ENCODE measurements at places on chromosomes 7 and 10.
A peak's percentile ranks its signal among the peaks of the same experiment; 100 is the strongest.

DNA sequence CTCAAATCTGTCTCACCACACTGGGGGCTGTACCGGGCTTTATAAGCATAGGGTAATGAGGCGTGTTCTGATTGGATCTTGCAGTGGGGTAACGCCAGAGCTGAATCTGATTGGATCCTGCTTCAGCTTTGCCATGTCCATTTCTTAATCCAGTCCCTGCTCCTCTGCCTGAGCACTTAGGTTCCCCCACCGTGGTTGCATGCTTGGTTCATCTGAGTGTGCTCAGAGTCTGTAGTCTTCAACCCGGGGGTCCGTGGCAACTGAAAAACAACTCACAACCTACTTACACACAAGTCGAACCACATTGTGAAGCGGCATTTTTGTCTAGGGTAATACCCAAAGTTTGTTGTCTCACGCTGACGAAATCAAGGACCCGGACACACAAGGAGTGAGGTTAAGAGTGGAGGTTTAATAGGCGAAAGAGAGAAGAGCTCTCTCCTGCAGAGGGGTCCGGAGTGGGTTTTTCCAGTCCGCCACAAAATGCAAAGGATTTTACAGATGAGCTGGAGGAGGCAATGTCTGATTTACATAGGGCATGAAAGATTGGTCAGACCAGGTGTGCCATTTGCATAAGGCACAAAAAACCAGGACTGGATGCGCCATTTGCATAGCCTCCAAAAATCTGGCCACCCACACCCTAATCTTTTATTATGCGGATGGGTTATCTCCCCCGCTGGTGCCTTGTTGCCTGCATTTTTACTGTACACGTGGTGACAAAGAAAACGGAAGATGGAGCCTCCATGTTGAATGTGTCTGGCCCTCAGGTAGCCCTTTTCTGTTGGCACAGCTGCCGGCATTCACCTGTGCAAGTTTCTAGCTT, 641.8 kb upstream of the FOXK1 start:
- DNase-seq, result no peak

DNA sequence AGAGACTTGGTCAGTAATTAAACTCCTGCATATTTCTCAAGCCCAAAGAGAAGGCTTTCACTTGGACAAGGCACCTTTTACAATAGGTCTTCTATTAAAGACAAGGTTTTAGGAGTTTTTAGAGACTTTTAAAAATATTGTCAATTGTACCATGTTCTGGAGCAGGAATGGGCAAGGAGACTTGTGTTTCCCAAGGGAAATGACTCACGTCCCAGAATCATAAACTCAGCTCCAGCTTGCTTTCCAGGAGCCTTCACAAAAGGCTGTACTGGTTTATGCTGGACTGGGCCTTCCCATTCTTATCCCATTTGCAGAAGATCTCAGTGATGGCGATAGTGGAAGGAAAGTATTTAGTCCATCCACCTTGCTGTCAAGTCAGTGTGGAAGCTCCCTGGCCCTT, 7.8 kb upstream of the GLI3 start:
- no peak for DNase-seq

- DNase-seq, result peak; percentile 6
Measured at GRCh38 chr10:129332476-129332875, 134.6 kb upstream of the MGMT start.

GRCh38 chr10:118569241-118569881, 26.1 kb downstream of the PRLHR start:
- no peak for DNase-seq

- no peak for DNase-seq
Measured at GRCh38 chr7:17773289-17773626, 167.0 kb downstream of the SNX13 start.

- no peak for DNase-seq
Measured at GRCh38 chr7:114821030-114821900, 100.6 kb upstream of the MDFIC start.

DNA sequence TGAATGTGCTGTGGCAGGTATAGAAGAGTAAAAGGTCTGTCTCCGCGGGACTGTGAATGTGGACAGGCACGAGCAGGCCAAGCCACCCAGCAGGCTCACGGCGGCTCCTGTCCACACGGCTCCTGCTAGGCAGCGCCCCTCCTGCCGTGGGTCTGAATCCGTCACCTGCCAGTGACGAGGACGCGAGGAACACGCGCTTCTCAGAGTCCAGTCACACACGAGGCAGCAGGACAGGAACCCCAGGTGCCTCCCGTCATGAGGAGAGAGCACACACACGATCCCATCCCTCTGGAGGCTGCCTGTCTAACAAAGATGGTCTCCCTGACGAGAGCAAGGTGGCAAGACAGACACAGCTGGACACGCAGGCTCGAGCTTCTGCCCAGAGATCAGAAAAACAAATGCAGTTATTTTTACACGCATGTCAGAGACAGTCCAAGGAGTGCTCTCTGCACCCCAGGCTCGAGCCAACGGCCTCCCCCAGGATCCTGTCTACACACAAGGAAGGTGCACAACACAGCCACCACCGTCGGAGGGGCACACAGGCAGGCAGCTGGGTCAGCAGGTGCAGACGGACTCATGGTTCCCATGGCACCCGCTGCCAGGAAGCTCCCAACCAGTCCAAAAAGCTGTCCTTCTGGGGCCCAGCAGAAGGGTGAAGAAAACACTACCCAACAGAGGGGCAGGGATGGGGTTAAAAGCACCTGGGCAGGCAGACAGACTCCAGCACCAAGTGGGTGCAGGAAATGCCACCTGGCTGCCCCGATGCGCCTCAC, 103.2 kb downstream of the MAD1L1 start:
- DNase-seq, result no peak

- no peak for DNase-seq
Measured at GRCh38 chr7:42720991-42721796, 190.7 kb downstream of the C7orf25 start.

DNA sequence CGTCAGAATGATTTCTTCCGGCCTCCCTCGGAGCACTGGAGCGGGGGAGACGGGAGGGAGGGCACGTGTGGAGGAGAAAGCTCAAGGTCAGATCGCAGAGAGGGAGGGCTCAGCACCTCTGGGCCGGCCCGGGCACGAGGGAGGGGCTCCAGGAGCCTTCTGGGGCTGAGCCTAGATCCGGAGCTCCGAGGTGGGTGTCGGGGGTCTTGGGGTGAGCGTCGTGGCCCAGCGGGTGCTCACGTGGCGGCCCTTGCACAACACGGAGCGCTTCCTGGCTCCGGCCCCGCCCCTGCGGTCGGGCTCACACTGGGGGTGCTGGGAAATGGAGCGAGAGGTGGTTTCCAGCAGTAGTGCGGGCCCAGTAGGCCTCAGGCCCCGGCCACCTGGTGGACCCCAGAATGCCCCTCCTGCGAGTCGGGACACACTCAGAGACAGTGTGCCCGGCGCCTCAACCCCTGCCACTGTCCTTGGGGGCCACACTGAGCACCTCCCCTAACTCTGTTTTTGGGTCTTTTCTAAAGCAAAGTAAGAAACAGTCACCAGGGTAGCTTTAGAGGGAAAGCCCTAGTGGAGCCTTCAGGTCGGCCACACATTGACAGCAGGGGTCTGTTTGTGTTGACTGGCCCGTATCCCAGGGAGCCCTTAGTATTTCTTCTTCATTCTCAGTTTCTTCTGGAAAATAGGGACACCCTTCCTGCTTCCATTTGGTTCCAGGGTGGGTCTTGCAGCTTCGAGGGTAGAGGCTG, 798 bp downstream of the PPIF start:
- peak; percentile 8 for DNase-seq

GRCh38 chr10:10831085-10831484, 186.6 kb upstream of the CELF2 start:
- DNase-seq, result no peak

GRCh38 chr10:72241691-72242252, 25.7 kb upstream of the ASCC1 start:
- DNase-seq, result no peak

DNA sequence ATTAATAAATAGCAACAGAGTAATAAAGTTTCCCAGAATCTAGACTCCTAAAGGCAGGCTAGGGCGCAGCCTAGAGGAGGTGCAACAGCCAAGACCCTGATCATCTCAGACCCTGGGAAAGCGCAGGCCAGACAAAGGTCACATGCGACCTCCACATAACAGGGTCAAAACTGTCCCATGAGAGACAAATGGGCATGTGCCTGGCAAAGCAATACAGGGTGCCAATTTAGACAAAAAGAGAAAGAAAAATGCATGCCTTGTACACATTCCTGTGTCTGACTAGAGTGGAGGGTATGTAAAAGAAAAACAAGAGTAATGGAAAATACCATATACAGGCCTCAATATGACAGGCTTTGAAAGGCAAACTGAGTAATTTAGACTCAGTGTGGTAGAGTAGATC, 22.2 kb downstream of the MPP7 start:
- DNase-seq, result no peak

DNA sequence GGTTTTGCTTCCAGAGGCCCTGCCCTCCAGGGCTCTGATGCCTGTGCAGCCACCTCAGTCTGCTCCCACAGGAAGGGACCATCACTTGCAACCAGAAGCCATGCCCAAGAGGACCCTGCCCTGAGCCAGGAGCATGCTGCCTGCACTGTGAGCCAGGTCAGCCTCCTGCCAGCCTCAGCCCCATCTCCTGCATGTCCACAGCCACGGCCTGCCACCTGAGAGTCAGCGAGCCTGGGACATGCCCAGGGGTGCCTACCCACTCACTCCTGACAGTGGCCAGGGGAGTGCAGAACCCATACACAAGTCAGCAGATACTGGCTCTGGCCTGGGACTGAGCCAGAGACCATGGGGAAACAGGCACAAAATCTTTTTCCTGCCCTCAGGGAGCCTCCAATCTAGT, 6.6 kb upstream of the KCP start:
- DNase-seq, result no peak

- no peak for DNase-seq
Measured at GRCh38 chr7:70720191-70720873, 411.6 kb upstream of the GALNT17 start.

GRCh38 chr10:29067161-29067560, 221.7 kb upstream of the LYZL1 start:
- no peak for DNase-seq

GRCh38 chr7:130277763-130278643, 11.3 kb downstream of the CPA2 start:
- DNase-seq, result peak; percentile 44

- no peak for DNase-seq
Measured at GRCh38 chr7:30437823-30438574, 40.6 kb downstream of the NOD1 start.

DNA sequence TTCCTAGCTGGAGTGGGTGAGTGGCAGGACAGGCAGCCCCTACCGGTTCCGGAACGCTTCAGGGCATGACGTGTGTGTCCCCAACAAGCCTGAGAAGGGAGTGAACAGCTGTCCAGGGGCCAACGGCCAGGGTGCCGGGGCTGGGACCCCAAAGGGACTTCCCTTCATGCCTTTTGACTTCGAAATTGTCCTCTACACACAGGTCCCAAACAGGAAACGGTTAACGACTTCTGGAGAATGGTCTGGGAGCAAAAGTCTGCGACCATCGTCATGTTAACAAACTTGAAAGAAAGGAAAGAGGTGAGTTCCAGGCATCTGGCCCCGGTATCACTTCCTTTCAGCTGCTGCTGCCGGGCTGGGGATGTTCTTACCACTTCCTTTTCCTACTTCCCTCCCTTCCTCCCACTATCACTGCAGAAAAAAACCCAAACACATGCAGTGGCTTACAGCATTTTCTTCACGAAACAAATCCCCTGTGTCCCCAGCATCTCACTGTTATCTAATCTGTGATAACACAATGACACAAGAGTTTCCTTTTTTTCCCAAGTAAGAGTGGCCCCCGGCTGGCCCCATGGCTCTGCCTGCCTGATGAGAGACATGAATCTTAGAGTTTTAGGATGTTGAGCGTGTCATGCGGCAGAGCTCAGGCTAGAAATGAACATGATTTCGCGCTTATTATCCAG, 63.2 kb downstream of the MKI67 start:
- DNase-seq, result no peak

DNA sequence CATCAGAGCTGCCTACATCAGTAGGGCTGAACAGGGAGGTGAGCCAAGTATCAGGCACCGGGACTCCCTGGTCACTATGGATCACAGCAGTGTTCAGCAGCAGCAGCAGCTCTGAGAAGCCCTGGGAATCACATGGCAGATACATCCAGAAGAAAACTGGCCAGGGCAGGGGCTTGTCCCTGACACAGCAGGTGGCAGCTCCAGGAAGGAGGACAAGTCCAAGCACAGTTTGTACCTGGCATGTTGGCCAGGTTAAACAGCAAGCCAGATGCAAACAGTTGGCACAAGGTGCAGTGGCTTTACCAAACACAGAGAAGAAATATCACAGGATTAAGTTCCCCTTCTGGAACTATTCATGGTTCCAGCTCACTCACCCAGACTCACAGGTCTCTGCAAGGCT, 139.4 kb downstream of the KCNMA1 start:
- no peak for DNase-seq

DNA sequence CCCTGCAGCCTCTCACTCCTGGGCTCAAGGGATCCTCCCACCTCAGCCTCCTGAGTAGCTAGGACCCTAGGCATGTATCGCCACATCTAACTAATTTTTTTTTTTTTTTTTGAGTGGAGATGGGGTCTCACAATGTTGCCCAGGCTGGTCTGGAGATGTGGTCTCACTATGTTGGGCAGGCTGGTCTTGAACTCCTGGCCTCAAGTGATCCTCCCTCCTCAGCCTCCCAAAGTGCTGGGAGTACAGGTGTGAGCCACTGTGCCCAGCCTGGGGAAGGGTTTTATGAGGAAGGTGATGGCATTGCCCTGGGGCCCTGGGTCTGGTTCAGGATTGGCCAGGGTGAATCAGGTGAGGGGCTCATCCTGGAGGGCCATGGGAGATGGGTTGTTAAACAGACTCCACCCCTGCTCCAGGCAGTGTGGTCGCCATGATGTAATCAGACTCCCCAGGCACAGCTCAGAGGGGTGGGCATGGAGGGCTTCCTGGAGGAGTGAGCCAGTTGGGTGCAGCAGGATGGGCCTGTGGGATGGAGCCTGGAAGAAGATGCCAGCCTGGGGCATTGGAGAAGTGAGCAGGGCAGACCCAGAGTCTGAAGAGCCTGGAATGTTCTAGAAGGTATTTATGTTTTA, 82.7 kb downstream of the MYL10 start:
- no peak for DNase-seq

GRCh38 chr7:124672011-124672410, 93.6 kb downstream of the GPR37 start:
- DNase-seq, result no peak

DNA sequence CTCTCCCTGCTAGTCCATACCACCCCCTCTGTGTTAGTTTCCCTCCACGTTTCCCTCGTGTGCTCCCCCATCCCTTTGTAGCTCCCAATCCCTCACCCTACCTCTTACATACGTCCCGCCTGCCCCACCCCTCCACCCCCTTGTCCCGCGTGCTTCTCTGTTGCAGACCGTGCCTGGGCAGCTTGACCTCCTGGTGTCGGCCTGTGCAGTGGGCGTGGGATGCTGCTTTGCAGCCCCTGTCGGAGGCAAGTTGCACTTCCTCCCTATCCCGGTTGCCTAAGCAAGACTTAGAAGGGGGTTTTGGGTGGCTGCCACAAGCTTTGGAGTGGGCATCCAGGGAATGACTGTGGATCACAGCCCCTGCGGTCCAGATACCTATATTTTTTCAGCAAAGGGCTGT, 7.7 kb downstream of the CLCN1 start:
- DNase-seq, result no peak

GRCh38 chr10:113872139-113873030, 17.9 kb downstream of the NHLRC2 start:
- DNase-seq, result no peak

- DNase-seq, result no peak
Measured at GRCh38 chr7:116165717-116166116, 44.6 kb upstream of the TES start.

Data from HCT116 (cell line).